ENCODE measurements at places on chromosomes 5 and 9.

GRCh38 chr9:132146039-132146438 lies 15.8 kb upstream of the NTNG2 start:
- no peak overlapping the region for H3K4me3 ChIP-seq
- no peak overlapping the region for H3K27ac ChIP-seq
- DNase-seq, result no peak

DNA sequence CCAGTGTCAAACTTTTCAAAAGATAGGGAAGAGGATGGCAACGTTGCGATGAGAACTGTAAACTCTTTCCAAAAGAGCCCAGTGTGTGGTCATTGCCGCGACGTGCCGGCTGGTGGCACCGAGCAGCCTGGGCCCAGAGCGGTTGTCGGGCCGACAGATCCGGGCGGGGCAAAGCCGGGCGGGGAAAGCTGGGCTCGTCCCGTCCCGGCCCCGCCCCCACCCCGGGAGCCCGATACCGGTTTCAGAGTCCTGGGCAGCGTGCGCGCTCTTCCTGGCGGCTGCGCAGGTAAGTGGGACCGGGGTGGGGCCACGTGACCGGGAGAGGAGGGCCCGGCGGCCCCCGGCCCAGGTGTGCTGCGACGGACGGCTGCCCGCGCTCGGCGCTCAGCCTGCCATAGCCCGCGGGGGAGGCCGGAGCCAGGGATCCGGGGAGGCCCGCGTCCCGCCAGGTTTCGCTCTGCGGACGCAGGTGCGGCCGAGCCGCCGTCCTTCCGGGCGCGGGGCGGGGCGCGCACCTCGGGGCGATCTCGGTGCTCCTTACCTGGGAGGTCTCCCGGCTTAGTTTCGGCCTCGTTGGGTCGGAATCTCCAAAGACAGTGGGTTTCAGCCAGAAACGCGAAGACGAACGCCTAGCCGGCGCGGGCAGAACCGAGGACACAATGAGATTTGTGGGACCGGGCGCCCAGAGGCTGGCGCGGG lies at the start of gene MARVELD2:
Gene MARVELD2 (plus strand): TSS at position 232 of the 699 bp plus-strand sequence. CDS start 4,270 bp downstream, outside the sequence.
- H3K36me3 ChIP-seq, result peaks cover 19% of the 10 kb centered on the region
- peak; percentile 31 for DNase-seq
- no peak within 1 kb of the TSS for H3K27ac ChIP-seq
- no peaks in the 10 kb centered on the region for H3K27me3 ChIP-seq

DNA sequence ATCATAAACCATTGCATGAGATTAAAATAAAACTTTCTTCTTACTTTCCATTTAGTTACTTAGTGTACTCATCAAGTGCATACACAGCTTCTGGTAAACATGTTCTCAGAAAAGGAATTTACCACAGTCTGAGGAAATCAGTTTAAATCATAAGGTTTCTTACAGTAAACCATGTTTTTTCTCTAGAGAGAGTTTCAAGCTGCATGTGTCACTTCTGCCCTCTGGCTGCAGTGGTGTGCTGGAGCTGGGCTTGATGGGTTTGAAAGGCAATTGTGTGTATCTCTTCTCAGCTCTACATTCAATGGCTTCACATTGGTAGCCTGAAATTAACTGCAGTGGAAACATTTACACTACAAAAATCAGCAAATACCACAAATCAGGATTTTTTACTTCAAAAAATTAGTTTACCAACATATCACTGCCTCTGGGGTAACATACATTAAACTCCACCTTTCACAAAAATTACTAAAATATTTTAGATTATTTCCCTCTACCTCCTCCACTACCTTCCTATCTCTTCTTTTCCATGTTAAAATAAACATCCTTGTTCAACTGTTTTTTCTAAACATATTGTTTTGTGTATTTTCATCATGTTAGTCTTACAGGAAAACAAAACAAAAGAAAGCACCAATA lies 414.3 kb downstream of the ANXA1 start:
- no peaks in the 10 kb centered on the region for H3K27me3 ChIP-seq
- no peaks in the 10 kb centered on the region for H3K4me1 ChIP-seq
- DNase-seq, result no peak

- no peaks in the 10 kb centered on the region for H3K4me1 ChIP-seq
- no peaks in the 10 kb centered on the region for H3K36me3 ChIP-seq
- H3K27me3 ChIP-seq, result peaks cover 4% of the 10 kb centered on the region
Observed at GRCh38 chr9:35342221-35342958, 147.5 kb upstream of the RUSC2 start.

GRCh38 chr9:136336156-136336870 lies 9.0 kb downstream of the GPSM1 start:
- no peaks in the 10 kb centered on the region for H3K4me1 ChIP-seq
- H3K27ac ChIP-seq, result no peak overlapping the region
- H3K4me3 ChIP-seq, result no peak overlapping the region
- DNase-seq, result no peak

DNA sequence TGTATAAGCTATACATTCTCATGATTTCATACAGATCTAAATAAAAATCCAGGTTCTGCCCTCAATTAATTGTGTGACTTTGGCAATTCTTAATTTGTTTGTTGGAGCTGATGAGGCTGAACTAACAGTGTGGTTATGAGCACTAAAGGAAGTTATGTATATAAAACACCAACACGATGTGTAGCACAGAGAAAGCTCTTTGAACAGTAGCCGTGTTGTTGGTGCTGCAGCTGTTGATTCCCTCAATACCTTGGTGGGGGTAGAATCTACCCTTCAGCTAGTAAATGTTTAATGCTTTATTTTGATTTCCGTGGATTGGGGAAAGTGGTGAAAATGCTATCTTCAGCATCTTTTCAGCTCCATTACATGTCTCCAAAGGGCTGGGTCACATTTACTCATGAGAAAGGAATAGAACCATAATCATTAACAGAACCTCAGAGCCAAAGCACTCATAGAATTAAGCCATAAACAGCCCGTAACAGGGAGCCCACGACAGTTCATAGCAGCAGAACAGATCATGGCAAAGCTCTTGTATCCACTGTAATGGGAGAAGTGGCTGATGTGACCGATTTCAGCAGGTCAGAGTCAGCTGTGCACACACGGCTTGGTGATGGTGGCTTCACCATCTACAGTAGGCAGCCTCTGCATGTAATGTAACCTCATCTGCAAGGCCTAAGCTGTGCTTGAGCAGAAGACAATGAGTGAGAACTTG lies 332.7 kb downstream of the DIRAS2 start:
- peaks cover 17% of the 10 kb centered on the region for H3K27me3 ChIP-seq
- H3K4me1 ChIP-seq, result no peaks in the 10 kb centered on the region
- H3K36me3 ChIP-seq, result no peaks in the 10 kb centered on the region
- DNase-seq, result no peak
- no peak overlapping the region for H3K4me3 ChIP-seq

DNA sequence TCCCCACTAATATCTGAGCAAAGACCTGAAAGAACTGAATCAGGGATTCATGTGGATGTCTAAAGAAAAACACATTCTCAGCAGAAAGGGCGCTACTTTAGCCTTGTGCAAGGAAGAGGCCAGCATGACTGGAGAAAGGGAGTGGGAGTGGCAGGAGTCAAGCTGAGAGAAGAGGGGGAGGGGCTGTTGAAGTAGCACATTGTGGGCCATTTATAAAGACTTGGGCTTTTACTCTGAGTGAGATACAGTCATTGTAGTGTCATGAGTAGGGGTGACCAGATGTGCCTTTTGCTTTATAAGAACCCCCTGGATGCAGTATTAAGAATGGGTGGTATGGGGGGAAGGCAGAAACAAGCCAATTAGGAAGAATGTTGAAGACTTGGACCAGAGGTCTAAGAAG lies 452.8 kb downstream of the ENC1 start:
- peaks cover 9% of the 10 kb centered on the region for H3K27me3 ChIP-seq
- no peak overlapping the region for H3K27ac ChIP-seq
- no peak for DNase-seq
- no peak overlapping the region for H3K4me3 ChIP-seq
- H3K4me1 ChIP-seq, result no peaks in the 10 kb centered on the region

DNA sequence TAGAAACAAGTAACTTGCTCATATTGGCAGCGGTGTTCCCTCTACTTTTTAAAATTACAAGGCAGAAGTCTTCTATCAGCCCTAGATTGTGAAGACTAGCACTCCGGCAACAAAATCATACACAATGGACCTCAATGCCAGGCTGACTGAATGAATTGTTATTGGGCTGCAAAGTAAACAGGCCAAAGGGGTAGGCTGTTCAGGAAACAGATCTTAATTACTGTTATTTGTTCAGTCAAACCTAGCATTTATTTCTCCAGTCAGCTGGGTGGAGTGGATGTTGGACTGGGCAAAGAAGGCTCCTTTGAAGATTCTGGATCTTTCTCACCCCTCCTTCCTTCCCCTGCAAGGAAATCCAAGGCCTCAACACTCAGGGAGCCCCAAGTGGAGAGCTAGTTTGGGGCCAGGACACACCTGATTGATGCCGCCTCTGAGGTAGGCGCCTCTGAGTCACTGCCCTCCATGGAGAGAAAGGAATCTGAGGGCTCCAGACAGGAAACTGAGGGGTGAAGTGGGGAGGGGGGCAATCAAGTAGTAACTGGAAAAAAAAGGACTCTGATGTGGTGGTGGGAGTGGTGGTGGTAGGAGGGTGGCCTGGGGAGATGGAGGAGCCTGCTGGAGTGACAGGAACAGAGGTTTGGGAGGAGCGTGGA lies 35.5 kb downstream of the SERINC5 start:
- no peak for DNase-seq
- peak overlapping the region; percentile 81 for H3K27ac ChIP-seq
- H3K4me3 ChIP-seq, result no peak overlapping the region
- H3K36me3 ChIP-seq, result peaks cover 15% of the 10 kb centered on the region
- H3K27me3 ChIP-seq, result no peaks in the 10 kb centered on the region

DNA sequence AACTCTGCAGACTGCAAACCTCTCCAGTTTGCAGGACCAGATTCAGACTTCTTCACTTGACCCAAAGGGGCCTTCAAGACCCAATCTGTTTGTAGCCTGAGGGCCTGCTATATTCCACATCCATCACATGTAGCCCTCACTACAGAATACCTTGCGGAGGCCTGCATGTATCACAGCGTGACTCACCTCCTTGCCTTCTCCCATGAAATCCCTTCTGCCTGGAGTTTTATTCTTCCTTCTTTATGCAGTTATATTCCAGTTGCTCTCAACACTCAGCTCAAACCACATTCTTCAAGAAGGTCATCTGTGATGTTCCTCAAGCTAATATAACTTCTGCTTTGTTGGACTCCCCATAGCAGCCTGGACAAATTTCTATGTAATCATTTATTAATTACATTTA lies 198.5 kb upstream of the PTGER4 start:
- H3K4me3 ChIP-seq, result no peak overlapping the region
- H3K4me1 ChIP-seq, result peaks cover 51% of the 10 kb centered on the region
- H3K27me3 ChIP-seq, result no peaks in the 10 kb centered on the region
- no peak for DNase-seq

DNA sequence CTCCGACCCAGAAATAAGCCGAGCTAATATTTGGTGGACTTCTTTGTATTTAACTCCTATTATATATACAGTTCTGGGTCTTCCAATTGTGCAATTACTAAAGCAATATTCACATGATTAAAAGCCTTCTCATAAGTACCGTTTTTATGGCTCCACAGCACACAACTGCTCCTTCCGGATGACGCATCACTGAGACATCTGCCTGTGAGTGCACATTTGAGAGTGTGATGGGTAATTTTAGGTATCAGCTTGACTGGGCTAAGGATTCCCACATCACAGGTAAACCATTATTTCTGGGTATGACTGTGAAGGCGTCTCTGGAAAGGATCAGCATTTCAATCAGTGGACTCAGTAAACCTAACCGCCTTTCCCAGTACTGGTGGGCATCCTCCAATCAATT lies 77.5 kb upstream of the SYK start:
- H3K4me3 ChIP-seq, result no peak overlapping the region
- no peaks in the 10 kb centered on the region for H3K4me1 ChIP-seq
- H3K36me3 ChIP-seq, result no peaks in the 10 kb centered on the region
- H3K27me3 ChIP-seq, result peaks cover 3% of the 10 kb centered on the region
- H3K27ac ChIP-seq, result no peak overlapping the region

DNA sequence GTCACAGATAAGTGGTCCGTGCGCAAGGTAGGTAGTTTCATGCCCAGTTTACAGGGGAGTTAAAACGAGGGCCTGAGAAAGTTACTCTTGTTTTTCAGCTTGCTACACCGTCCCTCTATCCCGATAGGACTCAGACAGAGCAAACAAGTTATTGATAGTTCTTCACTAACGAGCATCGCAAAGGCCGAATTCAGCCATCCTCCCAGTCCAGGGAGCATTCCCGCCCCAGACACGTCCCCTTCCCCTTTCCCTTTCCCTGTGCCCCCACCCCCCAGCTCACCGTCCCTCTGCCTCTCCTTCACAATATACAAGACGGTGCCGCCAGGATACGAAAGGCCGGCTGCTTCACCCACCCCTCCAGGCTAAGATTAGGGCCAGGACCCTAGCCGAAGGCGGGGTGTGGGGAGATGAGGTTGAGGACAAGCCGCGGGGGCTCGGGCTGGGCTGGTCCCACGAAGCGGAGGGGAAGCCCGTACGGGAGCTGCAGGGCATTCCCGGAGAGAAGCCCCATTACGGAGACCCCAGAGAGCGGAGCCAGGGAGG lies 599 bp downstream of the KIAA1191 start:
- peaks cover 17% of the 10 kb centered on the region for H3K36me3 ChIP-seq
- H3K4me3 ChIP-seq, result peak overlapping the region; percentile 99
- H3K27ac ChIP-seq, result peak overlapping the region; percentile 98
- DNase-seq, result no peak
- peaks cover 25% of the 10 kb centered on the region for H3K4me1 ChIP-seq

- H3K27me3 ChIP-seq, result no peaks in the 10 kb centered on the region
- DNase-seq, result no peak
- peak overlapping the region; percentile 25 for H3K27ac ChIP-seq
- no peak overlapping the region for H3K4me3 ChIP-seq
Observed at GRCh38 chr9:94159069-94159939, 75.0 kb downstream of the PTPDC1 start.

DNA sequence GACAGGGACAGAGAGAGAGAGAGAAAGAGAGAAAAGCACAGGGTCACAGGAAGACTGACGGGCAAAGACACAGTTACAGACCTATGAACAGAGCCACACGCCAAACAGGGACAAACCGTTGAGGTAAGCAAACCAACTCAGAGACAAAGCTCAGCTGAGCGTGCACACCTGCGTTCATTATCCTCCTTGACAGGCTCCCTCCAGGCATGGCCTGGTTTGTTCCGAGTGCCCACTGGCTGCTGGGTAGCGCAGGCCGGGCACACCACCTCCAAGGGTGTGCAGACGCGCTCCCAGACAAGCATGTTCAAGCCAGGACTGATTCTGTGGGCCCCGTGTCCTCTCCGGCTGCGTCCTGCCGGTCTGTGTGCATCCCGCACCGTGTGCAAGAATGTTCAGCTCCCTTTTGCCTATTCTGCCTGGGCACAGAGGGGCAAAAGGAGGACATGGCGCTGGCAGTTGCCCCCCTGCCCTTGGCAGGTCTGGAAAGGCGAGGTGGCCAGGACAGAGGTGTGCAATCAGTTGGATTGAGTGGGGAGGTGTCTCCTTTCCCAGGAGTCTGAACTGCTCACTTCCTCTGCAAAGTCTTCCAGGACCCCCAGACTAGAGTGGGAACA lies 467 bp upstream of the SMIM32 start:
- peaks cover 68% of the 10 kb centered on the region for H3K27me3 ChIP-seq
- H3K27ac ChIP-seq, result no peak overlapping the region
- H3K4me3 ChIP-seq, result no peak overlapping the region
- no peaks in the 10 kb centered on the region for H3K4me1 ChIP-seq

Data from activated naive CD8-positive, alpha-beta T cell treated with anti-CD3 and anti-CD28 coated beads for 36 hours (primary cell).